ENCODE measurements at places on chromosomes 7 and 10.
A peak's percentile ranks its signal among the peaks of the same experiment; 100 is the strongest.

DNA sequence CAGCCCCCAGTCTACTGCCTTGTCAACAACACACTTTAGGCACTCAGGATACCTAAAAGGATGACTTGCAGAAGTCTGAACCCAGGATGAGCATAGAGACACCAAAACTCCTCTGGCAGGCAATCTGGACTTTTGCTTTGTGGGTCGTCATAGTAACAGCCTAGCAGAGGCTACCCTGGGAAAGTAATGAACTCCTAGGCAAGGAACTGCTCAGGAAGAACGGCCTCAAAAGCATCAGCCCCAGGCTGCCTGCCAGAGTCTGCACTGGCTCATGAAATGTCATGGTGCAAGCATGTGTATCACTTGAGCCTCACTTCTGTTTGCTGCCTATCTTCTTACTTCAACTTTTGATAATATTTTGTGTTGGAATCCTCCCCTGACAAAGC, 715.1 kb downstream of the GRID1 start:
- DNase-seq, result peak; percentile 4

DNA sequence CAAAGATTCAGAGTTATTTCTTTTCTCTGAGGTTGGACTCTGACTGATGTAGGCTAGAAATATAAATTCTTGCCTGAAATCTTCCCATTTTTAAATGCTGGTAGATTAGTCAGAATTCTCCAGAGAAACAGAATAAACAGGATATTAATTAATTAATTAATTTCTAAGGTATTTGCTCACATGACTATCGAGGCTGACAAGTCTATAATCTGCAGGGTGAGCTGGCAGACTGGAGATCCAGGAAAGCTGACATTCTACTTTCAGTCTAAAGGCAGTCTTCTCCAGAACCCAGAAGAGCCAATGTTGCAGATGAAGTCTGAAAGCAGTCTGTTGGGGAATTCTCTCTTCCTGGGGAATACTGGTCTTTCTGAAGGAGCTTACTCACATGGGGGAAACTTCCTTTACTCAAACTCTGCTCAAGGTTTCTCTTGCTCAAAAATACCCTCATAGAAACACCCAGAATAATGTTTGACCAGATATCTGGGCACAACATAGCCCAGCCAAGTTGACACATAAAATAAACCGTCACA, 189.7 kb downstream of the KIF20B start:
- peak; percentile 37 for DNase-seq

DNA sequence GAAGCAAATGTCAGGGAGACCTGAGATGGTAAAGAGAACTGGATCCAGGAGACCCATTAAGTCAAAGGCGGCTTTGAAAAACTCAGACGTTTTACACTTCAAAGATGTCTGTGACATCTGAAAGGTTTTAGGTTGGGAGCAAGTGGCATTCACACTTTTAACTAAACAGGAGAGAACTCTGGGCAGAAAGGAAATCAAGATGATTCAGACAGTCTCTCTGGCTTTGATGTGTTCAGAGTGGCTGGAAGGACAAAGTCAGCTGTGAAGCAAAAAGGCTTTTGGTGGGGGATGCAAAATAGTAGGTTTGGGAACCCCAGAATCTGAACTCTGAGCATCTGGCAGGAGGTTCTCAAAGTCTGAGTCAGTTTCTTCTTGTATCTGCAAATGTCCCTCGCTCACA, 66.6 kb downstream of the PRKCQ start:
- no peak for DNase-seq

GRCh38 chr7:143325240-143325639, 9.3 kb downstream of the CLCN1 start:
- DNase-seq, result no peak

GRCh38 chr7:104288137-104288536, 40.3 kb upstream of the LHFPL3 start:
- no peak for DNase-seq

DNA sequence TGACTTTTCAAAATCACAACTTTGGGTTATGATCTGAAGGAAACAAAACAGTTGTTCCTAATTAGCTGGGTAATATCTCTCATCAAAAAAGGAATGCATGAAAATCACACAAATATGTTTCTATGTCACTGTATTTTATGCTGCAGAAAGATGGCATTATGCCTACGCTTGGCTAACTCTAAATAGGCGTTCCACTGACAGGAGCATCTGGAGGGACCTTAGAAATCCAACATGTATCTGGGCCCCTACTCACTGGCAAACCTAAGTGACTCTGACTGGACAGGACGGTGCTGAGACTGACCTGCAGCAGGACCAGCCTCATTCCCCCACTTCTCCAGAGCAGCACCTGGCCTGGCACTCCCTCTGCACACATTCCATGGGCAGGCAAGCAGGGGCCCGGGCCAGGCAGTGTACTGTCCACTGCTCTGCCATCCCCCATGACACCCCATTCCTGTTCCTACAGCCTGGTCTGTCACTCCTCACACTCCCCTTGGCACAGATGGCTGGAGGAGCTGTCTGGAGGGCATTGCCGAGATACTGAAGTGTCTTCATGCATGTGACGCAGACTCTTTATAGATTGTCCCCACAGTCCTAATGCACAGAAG, 2.6 kb upstream of the MYL7 start:
- no peak for DNase-seq

DNA sequence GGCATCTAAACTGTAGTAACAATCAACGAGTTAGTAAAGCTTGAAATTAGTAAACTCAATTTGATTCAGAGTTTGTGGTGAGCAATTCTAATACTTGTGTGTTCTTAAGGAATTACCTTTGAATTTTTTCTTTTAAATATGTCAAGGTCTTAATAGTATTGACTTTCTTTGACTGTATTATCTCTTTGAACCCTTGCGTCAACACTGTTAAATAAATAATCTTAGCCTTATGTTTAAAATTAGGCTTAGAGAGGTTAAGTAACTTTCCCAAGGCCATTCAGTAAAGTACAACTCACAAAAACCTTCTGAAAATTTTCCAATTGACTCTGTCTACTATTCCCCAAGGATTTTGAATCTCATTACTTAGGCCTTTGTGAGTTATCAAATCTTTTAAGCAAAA, 716.4 kb downstream of the NRG3 start:
- DNase-seq, result no peak

DNA sequence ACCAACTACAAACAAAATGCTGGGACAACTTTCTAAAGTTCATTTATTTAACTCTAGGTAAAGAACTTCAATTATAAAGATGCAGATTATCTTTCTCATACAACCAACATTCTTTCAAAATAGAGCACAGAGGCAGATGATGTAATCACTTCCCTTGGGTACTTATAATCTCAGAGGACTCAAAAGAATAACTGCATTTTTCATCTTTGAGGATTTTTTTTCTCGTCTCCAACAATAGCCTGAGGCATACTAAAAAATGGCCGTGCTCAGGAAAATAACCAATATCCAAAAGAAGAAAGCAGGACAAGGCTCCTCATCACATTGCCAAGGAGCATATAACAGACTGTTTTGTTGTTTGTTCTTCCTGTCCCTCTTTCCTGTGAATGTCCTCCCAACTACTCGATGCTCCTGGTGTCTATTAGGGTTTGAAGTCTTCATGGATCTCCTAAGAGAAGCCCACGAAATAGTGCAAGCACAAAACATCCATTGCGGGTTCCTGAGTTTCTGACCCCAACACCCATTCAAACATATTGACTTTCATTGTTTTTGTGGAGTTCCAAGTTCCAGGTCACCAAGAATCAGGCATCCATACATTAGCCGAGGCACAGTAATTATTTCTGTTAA, 182.9 kb downstream of the SORCS1 start:
- no peak for DNase-seq

DNA sequence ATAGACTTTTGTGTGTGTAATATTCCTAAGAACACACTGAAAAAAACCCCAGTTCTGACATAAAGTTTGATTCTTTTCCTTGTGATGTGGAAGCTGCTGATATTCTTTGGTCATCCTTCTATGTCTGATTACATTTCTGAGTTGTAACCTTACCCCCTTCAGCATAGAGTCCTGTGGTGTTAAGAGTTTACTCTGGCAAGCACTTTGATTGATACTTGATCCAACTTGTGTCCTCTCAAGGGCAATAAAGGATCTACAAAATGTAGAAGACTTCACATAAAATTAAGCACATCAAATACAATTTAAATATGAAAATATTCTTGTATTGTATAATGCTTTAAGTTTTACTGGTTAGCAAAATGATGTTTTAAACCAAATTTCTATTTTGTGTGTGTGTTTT, 221.7 kb upstream of the DKK1 start:
- no peak for DNase-seq

- DNase-seq, result no peak
These were observed 96.5 kb downstream of the NRF1 start for GRCh38 chr7:129707910-129708499.

GRCh38 chr7:134046594-134047128, 80.5 kb upstream of the LRGUK start:
- DNase-seq, result no peak

- peak; percentile 72 for DNase-seq
These were observed 54.6 kb downstream of the BPGM start for GRCh38 chr7:134701272-134701671.

GRCh38 chr10:73959484-73960243, 38.3 kb upstream of the VCL start:
- DNase-seq, result peak; percentile 81

- no peak for DNase-seq
These were observed 35.0 kb downstream of the TAF3 start for GRCh38 chr10:7853226-7853842.

DNA sequence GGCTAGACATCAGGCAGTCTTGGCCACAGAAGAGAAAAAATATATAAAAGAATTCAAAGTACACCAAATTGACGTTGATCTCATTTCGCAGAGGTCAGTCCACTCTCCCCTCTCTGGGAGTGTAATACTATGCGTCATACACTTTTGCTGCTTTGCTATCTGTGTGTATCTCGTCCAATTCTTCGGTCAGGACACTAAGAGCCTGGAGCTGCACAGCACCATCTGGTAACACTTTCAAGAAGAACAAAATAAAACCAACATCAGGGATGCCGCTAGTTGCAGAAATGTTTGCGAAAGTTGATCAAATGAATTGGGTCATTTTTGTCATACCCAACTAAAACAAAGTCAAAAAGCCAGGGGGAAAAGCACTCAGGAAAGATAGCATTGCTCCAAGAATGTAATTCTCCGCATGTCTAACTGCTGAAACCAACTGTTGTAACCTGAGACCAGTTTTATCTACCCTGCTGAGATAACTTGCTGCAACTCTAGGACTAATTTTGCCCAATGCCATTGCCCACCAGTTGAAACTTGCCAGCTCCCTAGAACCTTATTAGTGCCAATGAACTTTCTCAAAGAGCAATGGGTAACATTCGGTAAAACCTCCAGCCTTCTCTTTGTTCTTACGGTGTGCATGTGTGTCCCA, 23.0 kb downstream of the TMEM176A start:
- no peak for DNase-seq

GRCh38 chr7:150969475-150969874, 8.6 kb downstream of the KCNH2 start:
- DNase-seq, result no peak

GRCh38 chr10:131157899-131158298, 153.6 kb downstream of the TCERG1L start:
- DNase-seq, result no peak

GRCh38 chr7:132430861-132431822, 145.1 kb downstream of the PLXNA4 start:
- peak; percentile 98 for DNase-seq

GRCh38 chr10:100014071-100014762, 4.5 kb upstream of the DNMBP start:
- DNase-seq, result no peak

DNA sequence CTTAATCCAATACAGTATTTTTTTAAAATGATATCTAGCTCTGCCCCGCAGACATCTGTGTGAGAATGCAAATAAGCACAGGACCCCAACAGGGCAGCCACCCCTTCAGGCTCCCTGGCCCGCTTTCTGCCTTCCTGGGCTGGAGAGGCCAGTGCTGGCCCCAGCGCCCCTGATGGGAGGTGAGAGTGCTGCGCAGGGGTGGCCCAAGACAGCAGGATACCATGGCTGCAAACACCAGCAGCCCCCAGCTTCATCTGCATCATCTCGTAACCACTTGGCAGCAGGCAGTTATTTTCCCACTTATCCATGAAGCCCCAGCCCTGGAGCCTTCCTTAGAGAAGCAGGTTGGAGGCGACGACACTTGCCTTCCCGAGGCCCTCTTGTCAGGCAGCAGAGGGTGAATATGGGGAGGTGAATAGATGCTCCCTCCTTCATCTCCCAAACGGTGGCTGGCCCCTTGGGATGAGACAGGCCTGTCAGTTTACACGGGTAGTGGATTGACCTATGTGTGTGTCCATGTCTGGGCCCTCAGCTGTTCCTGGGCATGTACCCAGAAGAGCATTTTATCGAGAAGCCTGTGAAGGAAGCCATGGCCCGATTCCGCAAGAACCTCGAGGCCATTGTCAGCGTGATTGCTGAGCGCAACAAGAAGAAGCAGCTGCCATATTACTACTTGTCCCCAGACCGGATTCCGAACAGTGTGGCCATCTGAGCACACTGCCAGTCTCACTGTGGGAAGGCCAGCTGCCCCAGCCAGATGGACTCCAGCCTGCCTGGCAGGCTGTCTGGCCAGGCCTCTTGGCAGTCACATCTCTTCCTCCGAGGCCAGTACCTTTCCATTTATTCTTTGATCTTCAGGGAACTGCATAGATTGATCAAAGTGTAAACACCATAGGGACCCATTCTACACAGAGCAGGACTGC, 71.2 kb downstream of the ALOX5 start:
- no peak for DNase-seq

- DNase-seq, result no peak
These were observed 35.2 kb upstream of the PLEKHS1 start for GRCh38 chr10:113716109-113716910.

DNA sequence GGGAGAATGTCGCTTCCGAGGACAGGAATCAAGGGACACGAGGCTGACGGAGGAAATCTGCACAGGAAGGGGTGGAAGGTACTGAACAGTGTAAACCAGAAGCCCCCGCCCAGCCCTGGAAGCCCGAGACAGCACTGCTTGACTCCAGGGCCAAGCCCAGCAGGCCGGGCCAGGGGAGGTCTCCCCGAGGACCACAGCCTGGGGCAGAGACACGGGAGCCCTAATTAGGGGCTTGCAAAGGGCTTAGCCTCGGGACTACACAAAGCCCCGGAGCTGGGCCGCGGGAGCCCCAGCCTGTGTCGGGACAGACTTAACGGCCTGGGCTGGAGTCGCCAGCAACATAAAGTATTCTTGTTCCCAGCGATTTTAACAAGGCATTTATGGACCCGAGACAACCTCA, 50.8 kb downstream of the OAT start:
- no peak for DNase-seq

GRCh38 chr7:143362131-143363015, at the start of gene FAM131B:
TSS of gene FAM131B (minus strand) at chr7:143362713. CDS start at chr7:143362603, 110 bp downstream.
- DNase-seq, result no peak

DNA sequence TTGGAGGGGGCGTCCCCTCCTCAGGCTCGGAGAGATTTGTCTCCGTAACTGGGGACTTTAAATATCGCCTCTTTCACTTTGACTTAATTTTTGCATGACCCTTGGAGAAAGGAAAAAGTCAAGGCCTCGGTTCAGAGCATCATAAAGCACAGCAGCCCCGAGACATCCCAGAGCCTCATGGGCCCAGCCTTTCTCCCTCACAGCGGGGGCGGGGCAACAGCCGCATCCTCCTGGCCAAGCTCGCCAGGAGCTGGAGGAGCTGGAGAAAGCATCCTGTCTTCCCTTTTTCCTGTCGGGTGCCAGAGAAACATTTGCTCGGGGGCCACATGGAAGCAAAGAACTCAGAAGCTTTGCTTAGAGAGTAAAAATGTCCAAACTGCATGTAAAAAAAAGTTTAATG, 43.6 kb upstream of the DPYSL4 start:
- DNase-seq, result no peak

GRCh38 chr10:57775250-57775649, 492.4 kb downstream of the IPMK start:
- DNase-seq, result no peak

Data from M059J (cell line).